HTR-8/SVneo (cell line): ENCODE measurements at places on chromosomes 2 and 18.

GRCh38 chr2:55239656-55240222, 7.3 kb downstream of the RPS27A start:
- DNase-seq = no peak

DNA sequence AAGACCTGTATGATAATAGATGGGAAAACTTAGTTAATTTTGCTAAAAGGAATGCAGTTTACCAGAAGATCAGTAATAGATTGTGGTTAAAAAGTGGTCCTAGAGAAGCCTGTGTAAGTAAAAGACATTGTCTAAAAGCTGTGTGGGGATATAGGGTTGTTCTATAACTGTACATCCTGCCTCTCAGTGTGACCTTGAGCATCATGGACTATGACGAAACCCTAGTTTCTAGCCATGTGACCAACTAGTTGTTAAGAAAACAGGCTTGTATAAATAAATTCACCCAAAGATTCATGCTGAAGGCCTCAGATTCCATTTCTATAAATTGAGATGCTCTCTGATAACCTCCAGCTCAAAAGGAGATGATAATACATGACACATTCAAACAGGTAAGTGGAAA, 160.7 kb downstream of the IKZF2 start:
- no peak for DNase-seq

DNA sequence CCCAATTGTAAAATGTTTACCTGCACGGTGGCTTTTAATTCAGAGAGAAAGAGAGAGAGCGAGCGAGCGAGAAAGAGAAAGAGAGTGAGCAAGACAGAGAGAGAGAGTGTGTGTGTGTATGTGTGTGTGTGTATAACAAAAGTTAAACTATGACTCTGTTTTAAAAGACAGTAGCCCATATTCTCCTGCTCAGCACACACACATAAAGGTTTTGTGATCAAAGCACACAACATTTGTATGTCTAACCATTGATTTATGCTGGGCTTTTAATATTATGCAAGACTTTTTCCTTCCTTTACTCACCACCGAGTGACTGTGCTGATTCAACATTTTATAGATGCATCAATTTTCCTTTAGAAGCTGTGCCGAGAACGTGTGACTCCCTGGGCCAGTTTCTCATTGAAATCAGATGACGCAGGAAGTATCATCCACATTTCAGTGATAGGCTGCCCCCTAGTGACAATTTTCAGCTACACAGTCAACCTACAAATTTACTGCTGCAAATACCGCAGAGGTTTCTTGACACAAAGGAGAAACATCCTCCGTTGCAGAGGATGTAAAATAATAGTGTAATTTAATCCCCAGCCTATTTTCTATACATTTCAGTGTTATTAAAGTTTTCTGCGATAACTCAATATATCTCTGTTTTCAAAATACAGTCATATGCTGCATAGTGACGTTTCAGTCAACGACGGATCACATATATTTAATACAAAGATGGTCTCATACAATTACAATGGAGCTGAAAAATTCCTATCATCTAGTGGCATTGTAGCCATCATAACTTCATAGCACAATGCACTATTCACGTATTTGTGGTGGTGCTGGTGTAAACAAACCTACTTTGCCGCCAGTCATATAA, 165.9 kb upstream of the TANK start:
- DNase-seq = peak; percentile 64

DNA sequence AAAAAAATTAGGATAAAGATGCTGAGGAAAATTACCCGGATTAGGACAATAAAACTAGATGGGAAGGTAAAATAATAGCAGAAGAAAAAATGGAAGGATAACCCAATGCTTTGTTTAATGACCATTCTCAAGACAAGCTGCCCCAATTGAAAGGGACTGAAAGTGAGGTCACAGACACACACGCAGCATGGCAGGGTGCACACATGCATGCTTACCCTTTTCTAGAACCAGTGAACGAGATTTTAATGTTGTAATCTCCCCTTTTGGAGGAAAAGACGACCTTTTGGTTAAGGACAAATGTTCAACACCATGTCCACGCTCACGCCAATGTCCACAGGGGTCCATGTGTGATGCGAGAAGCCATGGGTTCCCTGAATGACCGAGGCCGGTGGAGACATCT, 70.9 kb downstream of the DDX1 start:
- no peak for DNase-seq

DNA sequence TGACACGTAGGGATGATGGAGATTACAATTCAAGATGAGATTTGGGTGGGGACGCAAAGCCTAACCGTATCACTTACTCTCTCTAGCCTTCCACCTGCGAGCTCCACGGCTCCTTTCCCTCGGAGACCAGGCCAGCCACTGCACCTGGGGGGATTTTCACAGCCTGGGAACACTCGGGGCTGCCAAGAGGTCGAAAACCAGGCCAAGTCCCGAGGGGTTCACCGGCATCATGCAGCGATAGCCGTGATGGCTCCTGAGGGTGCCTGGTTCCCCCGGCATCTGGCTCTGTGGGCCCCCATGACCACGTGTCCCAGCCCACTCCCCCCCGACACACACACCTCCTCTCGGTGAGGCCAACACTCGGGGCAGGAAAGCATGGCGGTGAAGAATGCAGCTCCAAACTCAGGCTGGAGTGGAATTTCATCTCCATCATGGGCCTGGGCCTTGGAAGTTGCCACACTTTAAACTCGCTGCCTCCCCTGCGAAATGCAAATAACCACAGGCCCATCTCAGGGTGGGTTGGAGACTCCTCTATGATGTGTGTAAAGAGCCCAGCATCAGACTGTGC, 32.6 kb downstream of the ADCY3 start:
- no peak for DNase-seq

- no peak for DNase-seq
These were observed 305.9 kb upstream of the SALL3 start for GRCh38 chr18:78673516-78674321.

DNA sequence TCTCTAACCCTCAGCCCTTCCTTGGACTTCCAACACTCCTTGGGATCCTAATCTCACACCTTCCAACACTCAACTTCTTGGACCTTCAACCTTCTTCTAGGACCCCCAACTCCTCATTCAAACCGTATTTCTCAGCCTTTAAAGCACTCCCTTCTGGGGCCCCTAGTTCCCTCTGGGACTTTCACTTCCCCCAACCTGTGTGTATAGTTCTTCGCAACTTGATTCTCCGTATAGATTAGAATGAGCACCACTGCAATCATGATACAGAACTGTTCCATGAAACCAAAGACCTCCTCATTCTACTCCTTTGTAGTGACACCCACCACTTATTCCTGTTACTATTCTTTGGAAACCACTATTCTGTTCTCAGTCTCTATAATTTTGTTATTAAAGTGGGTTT, 62.0 kb upstream of the NFU1 start:
- no peak for DNase-seq

GRCh38 chr2:203579730-203580129, 44.6 kb upstream of the RAPH1 start:
- DNase-seq = no peak

GRCh38 chr2:11248-11941, 34.9 kb downstream of the FAM110C start:
- no peak for DNase-seq

DNA sequence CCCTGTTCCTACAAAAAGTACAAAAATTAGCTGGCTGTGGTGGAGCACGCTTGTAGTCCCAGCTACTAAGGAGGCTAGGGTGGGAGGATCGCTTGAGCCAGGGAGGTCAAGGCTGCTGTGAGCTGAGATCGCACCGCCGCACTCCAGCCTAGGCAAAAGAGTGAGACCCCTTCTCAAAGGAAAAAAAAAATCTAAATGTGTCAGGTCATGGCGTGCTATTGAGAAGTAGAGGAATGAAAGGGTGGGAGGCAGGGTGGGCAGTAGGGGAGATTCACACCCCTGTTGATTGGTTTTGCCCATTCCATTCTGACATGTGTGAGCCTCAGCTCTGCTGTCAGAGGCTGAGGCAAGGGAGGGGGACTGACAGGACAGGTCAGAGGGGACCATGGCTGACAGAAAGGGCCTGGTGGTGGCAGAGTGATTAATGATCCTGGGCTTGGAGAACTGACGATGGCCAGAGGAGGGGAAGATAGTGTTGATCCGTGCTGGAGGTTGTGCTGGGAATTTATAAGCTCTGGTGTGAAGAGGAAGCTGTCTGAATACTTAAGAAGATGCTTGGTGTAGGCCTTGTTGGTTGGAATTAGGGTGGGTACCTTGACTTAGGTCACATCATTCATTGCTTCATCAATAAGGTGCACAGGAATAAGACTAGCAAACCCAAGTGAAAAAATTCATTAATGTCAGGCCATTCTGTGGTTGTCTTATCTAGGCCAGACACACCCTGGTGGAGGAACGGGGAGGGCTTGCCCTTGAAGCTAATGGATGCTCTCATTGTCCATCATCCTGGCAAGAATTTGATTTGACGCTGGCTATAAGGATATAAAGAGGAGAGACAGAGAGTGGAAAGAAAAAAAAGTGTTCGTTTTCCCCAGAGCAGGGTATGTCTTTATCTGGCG, 19.1 kb upstream of the SMARCAL1 start:
- DNase-seq = no peak

DNA sequence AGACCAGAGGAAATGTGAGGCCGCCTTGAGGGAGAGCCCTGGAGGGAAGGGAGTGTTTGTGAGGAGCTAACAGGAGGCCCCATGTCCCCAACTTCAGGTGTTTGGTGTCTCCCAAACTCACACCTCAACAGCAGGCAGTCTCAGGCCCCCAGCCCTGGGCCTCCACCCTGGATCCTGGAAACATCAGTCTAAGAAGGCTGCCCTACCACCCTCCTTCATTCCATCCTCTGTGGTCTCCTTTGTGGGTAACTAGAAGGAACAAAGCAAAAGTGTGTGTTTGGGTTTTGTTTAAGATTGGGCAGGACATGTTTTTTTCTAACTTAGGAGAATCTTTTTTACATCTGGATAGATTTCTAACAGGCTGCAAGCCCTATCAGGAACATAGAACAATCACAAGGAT, 404.3 kb downstream of the BCL11A start:
- no peak for DNase-seq

- DNase-seq = no peak
These were observed 74.5 kb downstream of the AP1S3 start for GRCh38 chr2:223762853-223763252.

GRCh38 chr2:18251486-18251885, 309.0 kb downstream of the RDH14 start:
- DNase-seq = no peak

GRCh38 chr18:79852561-79853302, 55.0 kb downstream of the KCNG2 start:
- DNase-seq = no peak

GRCh38 chr2:226782092-226782713, 17.4 kb downstream of the IRS1 start:
- no peak for DNase-seq

- DNase-seq = no peak
These were observed 3.0 kb upstream of the FOSL2 start for GRCh38 chr2:28389399-28390240.

DNA sequence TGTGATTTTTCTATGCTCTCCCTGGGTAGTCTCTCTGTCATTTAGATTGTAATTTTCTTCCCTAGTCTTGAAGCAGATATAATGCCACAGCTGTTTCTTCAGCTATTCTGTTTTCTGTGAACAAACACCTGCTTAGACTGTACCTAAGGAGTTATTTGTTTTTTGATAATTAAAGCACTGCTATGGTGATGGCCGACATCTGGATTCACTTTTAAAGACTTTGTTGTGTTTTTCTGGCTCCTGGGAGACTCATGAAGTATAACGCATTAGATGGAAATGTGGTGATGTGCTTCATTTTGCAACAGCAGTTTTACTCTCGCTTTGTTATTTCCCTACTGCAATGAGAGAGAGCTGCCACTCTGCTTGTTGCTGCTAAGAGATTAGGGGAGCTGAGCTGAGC, 15.7 kb upstream of the C2orf69 start:
- DNase-seq = no peak
